ENCODE measurements at places on chromosomes 3 and 15.
A peak's percentile ranks its signal among the peaks of the same experiment; 100 is the strongest.

- no peak for DNase-seq
Observed at GRCh38 chr3:160136421-160136820, 88.8 kb upstream of the C3orf80 start.

DNA sequence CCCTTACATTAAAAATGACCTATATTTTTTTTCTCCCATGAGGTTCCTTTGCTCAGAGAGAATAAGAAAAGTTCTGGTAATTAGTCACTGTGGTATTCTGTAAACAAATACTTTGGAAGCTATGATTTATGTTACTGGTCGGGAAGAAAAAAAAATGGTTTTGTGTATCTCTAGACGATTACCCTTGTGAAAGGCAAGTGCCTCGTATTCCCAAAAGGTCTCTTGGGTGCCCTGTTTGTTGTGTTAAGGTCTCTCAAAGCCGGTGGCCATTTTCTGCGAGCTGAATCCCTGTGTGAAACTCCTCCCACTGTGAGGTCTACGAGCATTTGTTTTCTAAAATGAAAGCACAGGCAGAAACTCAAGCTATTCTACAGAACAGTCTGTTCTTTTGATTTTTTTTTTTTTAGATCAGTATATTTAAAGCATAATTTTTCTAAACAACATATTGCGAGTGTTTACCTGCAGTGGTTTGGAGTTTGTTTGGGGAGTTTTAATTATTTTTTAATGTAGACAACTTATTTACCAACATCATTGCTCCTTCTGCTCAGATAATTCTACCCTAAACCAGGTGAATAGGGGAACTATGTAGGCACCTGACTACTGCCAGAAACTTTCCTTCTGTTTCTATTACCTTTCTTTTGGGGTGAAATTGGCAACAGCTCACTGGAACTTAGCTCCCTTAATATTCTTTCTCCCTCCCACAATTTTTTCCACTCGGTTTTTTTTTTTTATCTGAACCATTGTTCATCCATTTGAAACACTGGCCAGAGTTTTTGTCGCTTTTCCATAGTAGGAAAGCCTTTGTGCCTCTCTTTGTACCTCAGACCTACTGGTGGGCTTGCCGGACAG, 44.0 kb downstream of the ZBTB38 start:
- peak; percentile 39 for DNase-seq

DNA sequence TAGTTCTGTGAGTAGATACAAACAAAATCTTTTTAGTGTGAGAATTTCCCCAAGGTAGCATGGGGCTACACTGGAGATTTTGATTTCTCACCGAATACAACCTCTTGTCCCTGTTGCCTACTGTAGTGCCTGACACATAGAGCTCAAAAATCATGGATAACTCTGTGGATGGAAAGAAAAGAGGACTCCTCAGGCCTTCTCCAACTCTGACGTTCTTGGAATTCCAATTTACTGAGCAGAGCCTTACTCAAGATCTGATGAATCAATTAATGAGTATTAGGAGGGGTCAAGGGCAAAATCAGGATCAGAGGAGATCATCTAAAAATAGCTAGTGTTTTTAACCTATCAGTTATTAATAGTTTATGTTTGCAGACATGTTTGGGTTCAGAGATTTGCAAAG, 46.7 kb upstream of the PYDC2 start:
- peak; percentile 24 for DNase-seq

GRCh38 chr3:157130467-157131251, 29.3 kb downstream of the CCNL1 start:
- peak; percentile 60 for DNase-seq

GRCh38 chr3:17820704-17821103, 78.3 kb upstream of the TBC1D5 start:
- DNase-seq: peak; percentile 26

DNA sequence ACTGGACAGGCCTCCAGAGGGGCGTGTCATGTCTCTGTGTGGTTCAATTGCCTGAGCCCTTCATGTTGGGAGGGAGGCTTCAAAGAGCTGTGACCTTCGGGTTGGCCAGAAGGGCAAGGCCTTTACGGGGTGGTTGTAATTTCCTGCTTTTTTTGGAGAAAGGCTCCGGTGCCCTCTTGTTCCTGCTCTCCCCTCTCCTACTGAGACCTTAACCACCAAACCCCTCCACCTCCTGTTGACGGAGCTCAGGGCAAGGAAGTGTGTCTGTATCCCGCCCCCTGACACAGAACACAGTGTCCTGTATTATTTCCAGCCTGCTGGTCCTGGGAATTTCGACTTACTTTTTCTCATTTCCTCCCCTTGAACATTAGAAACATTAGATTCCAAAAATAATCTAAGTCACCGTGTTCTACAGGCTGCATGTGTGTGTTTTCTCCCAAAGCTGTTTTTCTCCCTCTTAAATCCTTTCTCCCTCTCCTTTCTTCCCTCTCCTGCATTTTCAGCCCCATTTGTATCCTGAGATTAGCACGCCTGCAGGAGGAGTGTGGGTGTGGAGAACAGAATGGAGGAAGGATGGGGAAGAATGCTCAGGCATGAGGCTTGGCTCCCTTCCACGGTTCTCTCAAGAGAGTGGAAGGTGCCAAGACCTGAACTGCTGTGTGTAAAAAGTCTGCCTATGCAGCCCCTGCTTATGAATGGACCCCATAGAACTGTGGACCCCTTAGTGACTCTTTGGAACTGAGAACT, 285.4 kb upstream of the ROPN1 start:
- peak; percentile 17 for DNase-seq

GRCh38 chr3:64225695-64226499, 631 bp upstream of the PRICKLE2 start:
- no peak for DNase-seq

DNA sequence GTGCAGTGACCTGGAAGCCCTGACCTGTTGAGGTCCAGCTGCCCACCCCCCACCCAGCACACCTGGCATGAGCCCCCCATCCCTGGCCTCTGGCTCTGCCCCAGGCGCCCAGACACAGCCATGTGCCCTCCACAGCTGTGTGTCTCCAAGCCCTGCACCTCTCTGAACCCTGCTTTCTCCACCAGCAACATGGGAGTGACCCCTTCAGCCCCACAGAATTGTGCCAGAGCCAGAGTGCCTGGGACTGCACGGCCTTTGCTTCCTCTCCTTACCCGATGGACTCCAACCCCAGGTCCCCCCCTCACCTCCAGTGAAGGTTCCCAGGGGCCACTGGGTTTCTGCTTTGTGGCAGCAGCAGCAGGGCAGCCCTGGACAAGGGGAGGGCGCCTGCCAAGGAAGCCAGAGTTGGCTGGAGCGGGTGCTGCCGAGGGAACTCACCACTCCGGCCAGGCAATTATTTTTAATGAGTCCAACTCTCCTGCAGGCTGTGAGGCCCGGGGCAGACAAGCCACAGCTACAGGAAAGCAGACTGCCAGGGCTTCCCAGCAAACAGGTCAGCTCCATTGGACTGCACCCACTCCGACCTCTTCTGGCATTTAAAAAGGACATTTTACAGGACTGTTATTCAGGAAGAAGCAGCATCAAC, 24.1 kb downstream of the PRR20G start:
- no peak for DNase-seq

GRCh38 chr15:94586099-94586498, 354.7 kb downstream of the MCTP2 start:
- DNase-seq: no peak

DNA sequence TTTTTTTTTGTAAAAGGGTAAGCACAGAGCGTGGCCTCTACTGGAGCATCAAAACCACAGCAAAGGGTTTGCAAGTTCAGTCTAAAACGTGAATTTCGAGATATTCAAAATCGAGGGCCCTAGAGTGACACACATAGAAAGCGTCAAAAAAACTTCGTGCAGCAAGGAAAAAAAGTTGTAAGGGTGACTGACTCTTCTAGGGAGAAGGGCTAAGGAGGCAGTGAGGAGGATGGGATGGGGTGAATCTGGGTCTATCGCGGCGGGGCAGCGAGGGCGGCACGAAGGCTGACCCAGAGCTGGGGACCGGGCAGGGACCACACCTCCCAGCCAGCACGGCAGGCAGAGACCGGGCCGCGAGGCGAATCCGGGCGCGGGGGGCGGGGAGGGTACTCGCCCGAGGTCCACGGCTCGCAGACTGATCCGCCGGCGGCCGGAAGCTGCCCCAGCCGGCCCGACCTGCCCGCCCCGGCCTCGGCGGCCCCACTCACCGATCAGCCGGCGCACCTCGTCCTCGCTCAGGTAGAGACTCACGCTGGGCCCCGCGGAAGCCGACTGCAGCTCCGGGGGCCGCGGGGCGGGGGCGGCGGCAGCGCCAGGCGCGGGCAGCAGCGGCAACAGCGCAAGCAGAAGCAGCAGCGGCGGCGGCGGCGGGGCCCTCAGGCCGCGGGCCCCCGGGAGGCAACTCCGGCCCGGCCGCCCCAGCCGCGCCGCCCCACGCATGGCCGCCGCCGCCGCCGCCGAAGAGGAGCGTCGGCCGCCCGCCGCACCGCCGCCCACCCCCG, 533 bp downstream of the RYK start:
- DNase-seq: peak; percentile 87

- DNase-seq: peak; percentile 72
Observed at GRCh38 chr3:36434687-36435426, 54.6 kb downstream of the STAC start.

GRCh38 chr15:66399276-66399675, 12.6 kb downstream of the MAP2K1 start:
- DNase-seq: no peak

- DNase-seq: no peak
Observed at GRCh38 chr3:71876135-71877105, 91.5 kb upstream of the PROK2 start.

GRCh38 chr3:138748190-138748589, 86.5 kb downstream of the PIK3CB start:
- DNase-seq: no peak
